Brain microvascular endothelial cell (primary cell): ENCODE measurements at places on chromosomes 16 and 17.

- no peak for DNase-seq
Observed at GRCh38 chr17:79650283-79650682, 39.4 kb upstream of the RBFOX3 start.

- no peak for DNase-seq
Observed at GRCh38 chr17:57663326-57664070, 81.6 kb downstream of the CCDC182 start.

DNA sequence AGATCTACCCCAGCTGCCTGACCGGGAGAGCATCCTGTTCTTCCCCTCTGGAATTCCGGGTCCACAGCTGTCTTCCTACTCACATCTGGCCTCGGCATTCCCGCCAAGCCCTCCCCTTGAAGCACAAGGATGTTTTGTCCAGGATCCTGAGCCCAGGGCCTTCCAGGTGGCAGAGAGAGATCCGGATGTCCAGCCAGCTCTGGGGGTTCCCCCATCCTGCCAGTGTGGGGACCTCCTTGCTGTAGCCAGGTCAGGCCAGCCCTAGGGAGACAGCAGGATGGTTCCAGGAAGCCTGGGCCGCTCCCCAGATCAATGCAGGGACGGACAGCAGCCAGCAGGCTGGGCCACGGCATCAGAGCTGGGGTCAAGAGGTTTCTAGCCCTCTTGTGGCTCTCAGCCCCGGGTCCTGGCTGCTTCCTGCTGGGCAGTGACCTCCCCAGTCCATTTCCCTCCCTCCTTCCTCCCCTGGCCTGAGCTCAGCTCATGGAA, 55.3 kb downstream of the SOCS3 start:
- DNase-seq = no peak

DNA sequence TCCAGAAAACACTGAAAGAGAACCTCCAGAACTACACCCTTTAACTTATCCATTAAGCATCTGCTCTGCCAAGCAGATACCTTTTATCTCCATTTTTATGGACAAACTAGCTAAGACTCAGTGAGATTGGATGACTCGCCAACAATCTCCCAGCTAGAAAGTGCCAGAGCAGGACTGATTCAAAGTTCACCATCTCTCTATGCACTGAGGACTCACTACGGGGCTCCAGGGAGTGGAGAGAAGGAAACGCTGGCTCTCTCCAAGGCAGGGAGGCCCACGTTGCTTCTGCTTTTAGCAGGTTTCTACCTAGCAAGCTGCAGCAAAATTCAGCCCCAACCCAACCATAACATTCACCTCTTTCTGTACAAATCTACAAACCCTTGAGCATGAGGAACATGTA, 52.8 kb upstream of the ARHGAP44 start:
- no peak for DNase-seq

DNA sequence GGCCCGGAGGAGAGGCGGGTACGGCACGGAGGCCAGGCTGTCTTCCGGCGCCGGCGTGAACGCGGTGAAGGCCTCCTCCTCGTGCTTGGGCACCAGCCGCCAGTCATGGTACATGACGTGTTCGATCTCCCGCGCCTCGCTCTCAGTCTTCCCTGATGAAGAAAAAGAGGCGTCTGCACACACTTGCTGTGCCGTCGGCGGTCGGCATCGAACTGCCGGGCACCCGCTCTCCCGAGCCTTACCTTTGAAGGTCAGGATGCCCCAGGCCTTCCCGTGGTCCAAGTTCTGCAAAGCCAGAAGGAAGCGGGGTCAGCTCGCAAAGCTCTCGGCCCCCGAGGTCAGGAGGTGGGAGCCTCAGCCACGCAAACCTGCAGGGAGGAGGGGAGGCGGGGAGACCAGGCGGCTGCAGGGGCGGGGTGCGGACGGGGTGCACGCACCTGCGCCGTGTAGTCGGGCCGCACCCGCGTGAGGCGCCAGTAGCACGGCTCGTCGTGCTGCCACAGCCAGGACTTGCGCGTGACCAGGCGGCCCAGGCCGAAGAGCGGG, at the start of gene EME2:
Gene EME2, plus strand, starts transcription at position 449 of the 546 bp plus-strand sequence. CDS start 418 bp downstream, outside the sequence.
- no peak for DNase-seq

DNA sequence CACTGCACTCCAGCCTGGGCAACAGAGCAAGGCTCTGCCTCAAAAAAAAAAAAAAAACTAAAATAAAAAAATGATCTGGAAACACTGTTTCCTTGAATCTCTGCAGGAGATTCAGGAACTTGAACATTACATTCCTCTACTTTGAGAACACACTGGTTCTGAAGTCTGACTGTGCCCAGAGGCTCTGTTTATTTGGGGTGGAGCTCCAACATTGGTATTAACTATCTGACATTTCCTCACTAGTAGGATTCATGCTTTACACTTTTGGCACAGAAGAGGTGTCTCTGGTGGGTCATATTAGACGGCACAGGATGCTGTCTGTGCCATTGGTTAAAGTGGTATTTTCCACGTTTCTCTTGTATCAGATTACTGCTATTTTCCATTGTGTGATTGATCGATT, 10.4 kb downstream of the SULT1A2 start:
- DNase-seq = no peak

DNA sequence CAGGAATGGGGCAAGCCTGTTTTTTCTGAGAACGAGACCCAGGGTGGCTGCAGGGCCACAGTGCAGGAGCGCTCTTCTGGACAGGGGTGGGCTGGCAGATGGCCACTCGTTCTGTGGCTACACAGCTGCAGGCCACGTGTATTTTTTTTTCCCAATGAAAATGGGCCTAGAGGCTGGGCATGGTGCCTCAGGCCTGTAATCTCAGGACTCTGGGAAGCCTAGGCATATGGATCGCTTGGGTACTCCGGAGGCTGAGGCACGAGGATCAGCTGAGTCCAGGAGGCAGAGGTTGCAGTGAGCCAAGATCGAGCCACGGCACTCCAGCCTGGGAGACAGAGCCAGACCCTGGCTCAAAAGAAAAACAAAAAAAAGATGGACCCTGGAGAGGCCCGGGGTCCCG, 6.8 kb downstream of the UNKL start:
- no peak for DNase-seq

GRCh38 chr17:61465550-61466237, 13.5 kb downstream of the TBX4 start:
- DNase-seq = no peak

DNA sequence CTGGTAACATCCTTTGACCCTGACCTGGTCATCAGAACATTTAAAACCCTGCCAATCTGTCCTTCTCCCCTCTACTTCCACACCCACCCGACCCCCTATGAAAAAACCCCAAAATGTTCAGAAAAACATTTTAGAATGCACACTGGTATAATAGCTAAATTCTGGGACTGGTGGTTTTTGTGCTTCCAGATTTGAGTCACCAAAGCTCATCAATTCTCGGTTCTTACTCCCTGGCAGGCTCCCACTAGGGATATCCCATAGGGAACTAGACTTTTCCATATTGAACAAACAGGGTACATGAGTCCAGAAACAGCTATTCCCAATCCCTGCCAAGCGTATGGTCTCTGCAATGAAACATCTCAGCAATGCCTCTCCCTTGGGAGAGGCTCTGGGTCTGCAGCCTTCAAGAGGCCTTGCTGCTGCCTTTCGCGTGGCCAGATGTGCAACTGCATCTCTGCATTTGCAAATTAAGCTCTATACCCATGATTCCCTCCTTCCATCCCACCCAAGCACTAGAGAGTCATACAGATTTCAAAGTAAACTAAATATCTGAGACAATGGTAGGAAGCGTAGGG, 67.7 kb downstream of the SMG6 start:
- no peak for DNase-seq

DNA sequence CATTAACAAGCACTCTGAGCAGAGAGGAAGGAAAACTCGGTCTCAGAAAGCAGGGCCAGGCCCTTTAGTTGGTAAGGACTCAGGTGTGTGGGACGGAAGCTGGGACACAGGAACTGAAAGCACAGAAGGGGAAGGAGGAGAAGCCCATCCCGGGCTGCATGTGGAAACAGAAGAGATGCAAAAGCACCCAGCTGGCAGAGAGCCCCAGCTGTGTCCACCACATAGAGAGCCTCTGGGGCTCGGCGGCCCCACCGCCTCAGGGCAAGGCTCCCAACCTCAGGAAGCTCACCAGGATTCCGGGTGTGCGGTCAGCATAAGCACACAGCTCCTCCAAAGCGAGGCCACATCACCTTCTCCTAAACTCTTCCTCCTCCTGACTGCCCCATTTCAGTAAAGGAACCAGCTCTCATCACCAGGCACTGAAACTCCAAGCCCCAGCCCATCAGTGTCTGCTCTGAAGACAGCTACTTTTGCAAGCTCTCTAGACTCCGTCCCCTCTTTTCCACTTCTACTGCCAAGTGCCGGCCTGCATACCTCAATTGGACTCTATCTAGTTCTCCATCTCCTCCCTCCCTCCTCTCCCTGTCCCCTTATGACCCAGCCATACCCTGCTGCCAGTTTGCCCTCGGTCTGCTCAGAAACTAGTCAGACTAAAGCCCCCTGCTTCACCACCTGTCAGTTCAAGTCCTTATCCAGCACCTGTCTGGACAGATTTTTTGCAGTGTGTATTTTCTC, 6.0 kb downstream of the ST3GAL2 start:
- no peak for DNase-seq

DNA sequence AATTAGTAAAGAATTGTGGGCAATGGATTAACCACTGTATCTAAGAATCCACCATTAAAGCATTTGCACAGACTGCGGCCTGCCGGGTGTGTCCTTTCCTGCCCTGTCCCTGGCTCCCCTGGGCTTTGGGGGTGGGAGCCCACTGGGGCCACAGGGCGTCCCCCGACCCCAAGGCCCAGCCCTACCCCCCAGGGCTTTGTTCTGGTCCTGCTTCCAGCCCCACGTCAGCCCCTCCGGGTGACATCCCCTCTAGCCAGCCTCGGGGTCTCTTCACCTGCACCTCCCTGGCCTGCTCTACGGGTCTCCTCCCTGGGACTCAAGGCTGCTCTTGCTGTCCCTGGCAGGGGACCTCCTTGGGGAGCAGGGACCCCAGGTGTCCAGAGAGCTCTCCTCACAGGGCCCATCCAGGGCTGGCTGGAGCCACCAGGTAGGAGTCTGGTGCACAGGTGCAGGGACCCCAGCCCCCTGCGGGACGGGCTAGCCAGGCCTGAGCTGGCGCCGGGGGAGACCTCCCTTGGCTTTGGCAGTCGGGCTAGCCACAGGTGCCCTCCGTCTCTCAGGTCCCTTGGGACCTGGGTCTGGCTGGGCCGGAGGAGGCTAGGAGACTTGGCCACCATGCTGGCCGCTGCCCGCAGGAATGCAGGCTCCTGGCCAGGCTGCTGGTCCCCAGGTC, 6.4 kb upstream of the BAIAP3 start:
- no peak for DNase-seq

GRCh38 chr17:64614266-64615027, 47.7 kb downstream of the SMURF2 start:
- DNase-seq = no peak

GRCh38 chr17:13374203-13375143, 227.3 kb downstream of the HS3ST3A1 start:
- DNase-seq = no peak

DNA sequence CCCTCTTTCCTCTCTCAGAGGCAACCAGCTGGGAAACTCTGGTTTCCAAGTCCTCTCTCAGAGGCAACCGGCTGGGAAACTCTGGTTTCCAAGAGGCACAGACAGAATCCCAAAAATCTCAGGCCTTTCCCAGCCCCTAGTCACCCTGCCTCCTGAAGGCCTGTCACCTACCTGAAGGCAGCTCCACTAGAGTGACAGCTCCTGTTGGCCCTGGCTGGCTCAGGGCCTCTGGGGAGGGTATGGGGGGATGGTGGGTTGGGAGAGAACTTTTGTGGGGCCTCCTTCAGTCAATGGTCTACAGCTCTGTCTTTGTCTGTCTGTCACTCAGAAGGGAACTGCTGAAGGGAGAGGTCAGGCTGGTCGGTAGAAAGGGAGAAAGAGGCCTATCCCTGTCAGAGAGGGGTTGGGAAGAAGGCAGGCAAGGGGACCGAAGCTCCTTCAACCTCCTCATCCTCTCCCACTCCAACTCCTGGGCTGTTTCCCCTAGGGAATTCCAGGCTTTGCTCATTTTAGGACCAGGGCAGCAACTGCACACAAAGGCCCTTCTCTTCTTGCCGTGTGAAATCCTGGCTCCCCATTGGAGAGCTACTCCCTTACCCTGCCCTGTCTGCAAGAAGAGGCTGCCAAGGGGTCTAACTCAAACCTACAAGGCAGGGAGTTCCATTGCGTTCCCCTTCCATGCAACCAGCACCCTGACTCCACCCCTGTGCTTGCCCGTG, 23.6 kb downstream of the COPZ2 start:
- DNase-seq = no peak

DNA sequence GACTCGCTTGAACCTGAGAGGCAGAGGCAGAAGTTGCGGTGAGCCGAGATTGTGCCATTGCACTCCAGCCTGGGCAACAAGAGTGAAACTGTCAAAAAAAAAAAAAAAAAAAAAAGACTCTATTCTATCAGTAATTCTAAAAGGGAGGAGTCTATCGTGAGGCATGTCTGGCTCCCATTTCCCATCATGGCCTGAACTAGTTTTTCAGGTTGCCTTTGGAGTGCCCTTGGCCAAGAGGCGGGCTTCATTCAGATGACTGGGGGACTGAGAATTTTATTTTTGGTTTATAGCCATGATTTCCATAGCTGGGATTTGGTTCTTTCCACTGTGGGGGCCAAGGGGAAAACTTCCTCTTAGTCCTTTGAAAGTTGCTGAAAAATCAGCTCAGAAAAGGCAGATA, 3.5 kb upstream of the SNX29 start:
- no peak for DNase-seq
